Suprapubic skin (tissue), 4 donors: ENCODE measurements at places on chromosomes 5 and 9. TPM values are rescaled to one million over a fixed set of nuclear protein-coding genes. Genes with fewer than 3 reads are reported as not detected.

FAM221B gene
- not detected for total RNA-seq

AFF4 gene
- total RNA-seq, result 107 TPM

CD274 gene
- total RNA-seq, result 1.6 TPM

PCDHB16 gene
- 4.8 TPM for total RNA-seq

ADGRV1 gene
- 5.2 TPM for total RNA-seq

SPRY4 gene
- 7.9 TPM for total RNA-seq

BTNL9 gene
- 13.4 TPM for total RNA-seq

MTX3 gene
- total RNA-seq, result 13.4 TPM

PCDHB2 gene
- total RNA-seq, result 4.3 TPM

CTXN3 gene
- not detected for total RNA-seq

DPYSL3 gene
- 12.0 TPM for total RNA-seq

IL31RA gene
- 3.0 TPM for total RNA-seq

GMCL2 gene
- 0.49 TPM for total RNA-seq

SLC25A48 gene
- total RNA-seq, result 3.5 TPM

DNAH5 gene
- 0.13 TPM for total RNA-seq

TMC1 gene
- not detected for total RNA-seq

- peak; percentile 64 for DNase-seq
Measured at GRCh38 chr5:88833371-88834130, 49.4 kb downstream of the MEF2C start.

DNA sequence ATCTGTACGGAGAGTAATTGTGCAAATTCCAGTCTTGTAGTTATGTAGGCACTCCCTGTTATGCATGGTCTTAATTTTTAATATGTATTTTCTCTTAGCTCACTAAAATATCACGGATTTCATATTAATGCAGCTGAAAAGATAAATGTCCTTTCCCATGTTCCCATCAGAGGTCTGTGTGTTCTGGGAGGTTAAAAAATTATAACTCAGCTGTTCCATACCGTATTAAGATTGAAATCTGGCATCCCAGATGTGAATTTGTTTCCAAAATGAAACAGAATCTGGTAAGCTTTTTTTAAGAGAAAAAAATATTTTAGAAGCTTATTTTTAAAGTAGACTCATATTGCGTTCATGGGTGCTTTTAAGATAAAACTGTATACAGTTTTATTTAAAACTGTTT is 44.3 kb downstream of the SEMA6A start:
- no peak for DNase-seq

- DNase-seq, result no peak
Measured at GRCh38 chr9:110156902-110157301, 51.1 kb downstream of the C9orf152 start.

DNA sequence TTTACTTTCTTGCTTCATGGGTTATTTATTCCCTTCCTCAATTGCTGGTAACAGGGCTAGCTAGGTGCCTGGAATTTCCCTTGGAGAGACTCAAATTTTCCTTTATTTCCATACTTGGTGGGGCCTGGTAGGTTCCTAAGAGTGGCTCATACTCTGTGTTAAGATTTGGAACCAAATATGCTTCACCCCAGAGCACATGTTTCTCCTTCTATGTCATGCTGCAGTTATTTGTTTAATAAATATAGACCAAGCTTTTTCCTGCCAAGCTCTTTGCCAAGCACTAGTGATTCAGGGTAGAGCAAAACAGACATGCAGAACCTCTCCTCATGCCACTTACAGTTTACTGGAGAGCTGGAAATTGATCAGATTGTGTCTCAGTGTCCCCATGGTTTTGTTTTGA is 290.3 kb upstream of the SGCD start:
- DNase-seq, result no peak

DNA sequence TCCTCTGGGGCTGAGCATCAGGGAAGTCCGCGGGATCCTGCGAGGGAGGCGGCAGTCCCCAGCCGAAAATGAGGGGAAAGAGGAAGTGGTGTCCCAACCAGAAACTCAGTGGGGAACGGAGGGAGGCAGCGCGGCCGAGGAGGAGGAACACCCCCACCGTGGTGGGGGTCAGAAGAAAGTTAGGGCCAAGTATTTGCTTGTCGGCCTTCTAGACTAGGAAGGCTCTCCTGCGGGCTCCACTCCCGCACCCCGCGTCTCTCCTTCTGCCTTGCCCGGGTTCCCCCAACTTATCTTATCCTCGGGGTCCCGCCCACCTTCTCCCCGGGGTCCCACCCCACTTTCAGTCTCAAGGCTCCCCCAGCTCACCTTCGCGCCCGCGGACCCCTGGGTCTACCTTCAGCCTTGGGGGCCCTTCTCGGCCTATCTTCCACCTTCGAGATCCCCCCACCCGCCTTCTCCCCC is 557 bp upstream of the PHF2 start:
- no peak for DNase-seq

DNA sequence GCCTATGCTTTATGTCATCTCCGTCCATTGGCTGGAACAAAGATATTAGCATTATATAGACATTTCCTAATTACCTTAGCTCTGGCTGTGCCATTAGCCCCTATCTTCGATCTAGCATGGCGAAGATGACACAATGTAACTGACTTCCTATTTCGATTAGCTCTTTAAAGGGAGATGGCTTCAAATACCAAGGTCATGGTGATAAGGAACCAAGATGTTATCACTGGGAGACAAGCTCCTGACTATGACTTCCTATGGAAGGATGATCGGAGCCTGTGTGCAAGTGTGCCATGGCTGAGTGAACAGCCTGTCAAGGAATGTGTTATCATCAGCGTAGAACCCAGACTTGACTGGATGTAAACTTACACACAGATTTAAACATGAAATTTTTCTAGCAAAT is 602.1 kb downstream of the PSAT1 start:
- no peak for DNase-seq

- DNase-seq, result no peak
Measured at GRCh38 chr5:60977956-60978737, 33.1 kb downstream of the NDUFAF2 start.

DNA sequence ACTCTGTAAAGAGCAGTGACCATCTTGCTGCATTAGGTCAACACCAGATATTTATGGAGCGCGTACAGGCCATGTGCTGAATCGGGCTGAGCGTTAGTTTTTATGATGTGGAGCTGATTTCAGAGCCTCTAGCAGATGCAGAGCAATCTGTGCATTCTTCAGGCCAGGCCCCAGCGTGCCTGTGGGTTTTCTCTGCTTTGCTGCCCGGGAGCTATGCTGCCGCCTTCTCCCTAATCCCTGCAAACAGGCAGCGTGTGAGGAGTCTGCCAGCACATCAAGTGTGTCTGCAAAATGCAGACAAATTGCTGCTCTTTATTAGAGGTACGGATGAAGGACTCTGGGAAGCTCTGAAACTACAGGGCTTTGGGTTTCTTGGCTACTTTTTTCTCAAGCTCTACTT is 170.0 kb downstream of the NTRK2 start:
- DNase-seq, result no peak

- no peak for DNase-seq
Measured at GRCh38 chr9:75152416-75152815, 64.1 kb downstream of the OSTF1 start.

GRCh38 chr5:39440192-39440957 is 15.6 kb upstream of the DAB2 start:
- no peak for DNase-seq

DNA sequence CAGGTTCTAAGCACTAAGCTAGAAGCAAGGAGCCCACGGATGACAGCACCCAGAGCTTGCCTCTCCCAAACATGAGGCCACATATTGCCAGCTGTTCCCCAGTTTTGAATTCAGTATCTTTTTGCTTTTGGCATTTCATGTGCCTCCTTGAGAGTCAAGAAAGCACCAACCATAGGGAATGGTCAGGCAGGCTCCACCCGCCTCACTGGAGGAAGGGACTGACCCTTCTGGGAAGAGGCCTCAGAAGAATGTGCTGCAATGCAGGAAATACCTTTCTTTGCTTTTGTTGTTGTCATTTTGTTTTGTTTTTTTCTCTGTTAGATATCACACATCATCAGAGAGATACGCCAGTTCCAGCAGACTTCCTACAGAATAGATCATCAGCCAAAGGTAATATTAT is 13.7 kb upstream of the CKMT2 start:
- DNase-seq, result no peak

GRCh38 chr5:113036826-113037225 is 60.2 kb downstream of the DCP2 start:
- DNase-seq, result no peak

- no peak for DNase-seq
Measured at GRCh38 chr5:131679911-131680310, 44.9 kb upstream of the RAPGEF6 start.

GRCh38 chr5:112923148-112923917 is 1.3 kb upstream of the REEP5 start:
- no peak for DNase-seq

DNA sequence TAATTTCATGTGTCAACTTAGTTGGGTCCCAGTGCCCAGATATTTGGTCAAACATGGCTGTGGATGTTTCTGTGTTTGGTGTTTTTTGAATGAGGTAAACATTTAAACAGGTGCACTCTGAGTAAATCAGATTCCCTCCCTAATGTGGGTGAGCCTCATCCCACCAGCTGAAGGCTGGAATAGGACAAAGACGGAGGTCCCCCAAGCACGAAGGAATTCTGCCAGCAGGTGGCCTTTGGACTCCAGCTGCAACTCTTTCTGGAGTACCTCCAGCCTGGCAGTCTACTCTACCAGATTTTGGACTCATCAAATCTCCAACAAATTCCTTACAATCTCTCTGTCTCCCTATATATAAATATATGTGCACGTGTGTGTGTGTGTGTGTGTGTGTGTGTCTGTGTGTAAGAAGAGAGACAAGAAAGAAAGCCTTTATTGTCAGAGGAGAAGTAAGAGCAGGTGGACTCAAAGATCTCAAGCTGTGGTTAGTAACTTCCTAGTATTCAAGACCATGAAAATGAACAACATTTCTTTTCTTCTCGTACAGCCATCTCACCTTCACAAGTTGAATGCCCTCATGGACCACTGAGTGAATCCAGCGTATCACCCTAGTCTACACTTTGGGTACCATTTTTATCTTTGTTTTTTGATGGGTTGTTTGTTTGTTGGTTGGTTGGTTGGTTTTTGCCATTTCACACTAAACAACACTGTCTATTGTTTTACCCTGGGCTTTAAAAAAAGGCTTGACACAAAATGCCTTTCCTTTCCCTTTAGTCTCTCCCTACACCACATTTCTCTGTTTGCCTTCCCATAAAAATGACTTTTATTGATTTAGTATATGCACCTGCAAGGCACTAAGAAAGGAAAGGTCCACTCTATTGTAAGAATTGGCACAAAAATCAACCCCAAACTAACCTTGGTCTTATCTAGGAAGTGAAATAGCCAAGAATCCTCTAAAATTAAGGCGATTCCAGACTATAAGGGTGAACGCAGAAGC is 118.7 kb downstream of the TENT4A start:
- DNase-seq, result no peak

GRCh38 chr5:41878173-41878572 is 7.9 kb upstream of the OXCT1 start:
- DNase-seq, result no peak

DNA sequence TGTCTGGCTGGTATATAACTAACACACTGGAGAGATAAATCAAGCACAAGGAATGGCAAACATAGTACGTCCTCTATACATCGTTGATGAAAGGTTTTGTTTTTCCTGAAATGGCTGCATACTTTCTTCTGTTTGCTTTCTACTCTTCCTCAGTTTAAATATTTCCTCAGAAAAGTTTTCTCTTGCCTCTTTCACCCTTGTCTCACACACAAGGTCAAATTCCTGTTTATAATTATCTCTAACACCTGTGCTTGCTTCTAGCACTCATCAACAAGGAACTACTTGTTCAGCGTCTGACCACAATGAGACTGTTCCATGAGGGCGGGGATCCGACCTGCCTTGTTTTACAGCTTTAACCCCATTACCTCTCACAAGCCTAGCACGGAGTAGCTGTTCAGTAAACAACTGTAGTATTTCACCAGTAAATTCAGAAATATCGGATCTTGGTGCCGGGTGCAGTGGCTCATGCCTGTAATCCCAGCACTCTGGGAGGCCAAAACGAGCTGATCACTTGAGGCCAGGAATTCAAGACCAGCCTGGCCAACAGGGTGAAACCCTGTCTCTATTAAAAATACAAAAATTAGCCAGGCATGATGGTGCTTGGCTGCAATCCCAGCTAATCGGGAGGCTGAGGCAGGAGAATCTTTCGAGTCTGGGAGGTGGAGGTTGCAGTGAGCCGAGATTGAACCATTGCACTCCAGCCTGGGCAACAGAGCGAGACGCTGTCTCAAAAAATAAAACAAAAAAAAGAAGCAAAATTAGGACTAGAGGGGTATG is 37.0 kb downstream of the NR6A1 start:
- no peak for DNase-seq

DNA sequence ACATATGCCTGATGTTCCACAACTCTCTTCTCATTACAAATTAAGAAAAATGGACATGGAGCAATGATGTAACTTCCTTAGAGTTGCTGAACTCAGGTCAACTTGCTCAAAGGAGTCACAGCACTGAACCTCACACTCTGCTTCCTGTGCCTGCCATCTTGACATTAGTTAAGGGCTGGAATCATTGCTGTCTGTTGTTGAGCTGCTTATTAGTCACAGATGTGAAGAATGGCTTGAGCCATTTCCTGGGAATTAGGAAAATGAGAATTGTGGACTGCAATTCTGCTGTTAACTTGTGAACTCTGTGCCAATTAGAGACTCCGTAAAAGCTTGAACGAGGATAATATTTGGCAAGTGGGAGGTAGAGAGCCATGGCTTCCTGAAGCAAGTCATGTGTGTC is 212.0 kb downstream of the ADAMTS12 start:
- DNase-seq, result no peak

GRCh38 chr9:135134268-135135022 is 47.0 kb downstream of the OLFM1 start:
- no peak for DNase-seq

GRCh38 chr9:21119093-21119770 is 22.4 kb downstream of the IFNW1 start:
- no peak for DNase-seq

DNA sequence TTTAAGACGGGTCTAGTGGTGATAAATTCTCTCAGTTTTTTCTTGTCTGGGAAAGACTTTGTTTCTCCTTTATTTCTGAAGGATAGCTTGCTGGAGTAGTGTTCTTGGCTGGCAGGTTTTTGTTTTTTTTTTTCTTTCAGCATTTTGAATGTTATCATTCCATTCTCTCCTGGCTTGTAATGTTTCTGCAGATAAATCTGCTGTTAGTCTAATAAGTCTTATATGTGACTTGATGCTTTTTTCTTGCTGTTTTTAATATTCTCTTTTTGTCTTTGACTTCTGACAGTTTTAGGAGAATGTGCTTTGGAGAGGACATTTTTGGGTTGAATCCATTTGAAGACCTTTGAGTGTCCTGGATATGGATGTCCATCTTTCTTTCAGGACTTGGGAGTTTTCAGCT is 16.0 kb downstream of the HSD17B4 start:
- no peak for DNase-seq

DNA sequence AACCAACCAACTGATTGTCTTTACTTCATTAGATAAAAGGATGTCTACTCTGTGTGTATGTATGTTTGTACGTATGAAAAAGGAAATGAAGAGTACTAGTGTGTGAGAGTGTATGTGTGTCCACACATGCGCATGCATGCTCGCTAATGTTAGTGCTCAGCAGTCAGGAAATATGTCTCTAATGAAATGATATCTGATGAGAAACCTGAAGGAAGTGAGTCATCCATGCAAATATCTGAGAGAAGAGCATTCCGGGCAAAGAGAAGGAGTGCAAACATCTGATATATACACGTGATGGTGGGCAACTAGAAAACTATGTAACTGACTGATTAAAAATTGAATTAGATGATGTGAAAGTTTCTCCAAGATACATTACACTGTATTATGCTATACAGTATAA is 29.6 kb upstream of the UGCG start:
- DNase-seq, result no peak

GRCh38 chr9:27203783-27204182 is 93.2 kb downstream of the EQTN start:
- no peak for DNase-seq
